ENCODE measurements at places on chromosomes 3 and 15.
A peak's percentile ranks its signal among the peaks of the same experiment; 100 is the strongest.

- no peak for DNase-seq
These were observed 75.3 kb downstream of the ZNF609 start for GRCh38 chr15:64535460-64536243.

DNA sequence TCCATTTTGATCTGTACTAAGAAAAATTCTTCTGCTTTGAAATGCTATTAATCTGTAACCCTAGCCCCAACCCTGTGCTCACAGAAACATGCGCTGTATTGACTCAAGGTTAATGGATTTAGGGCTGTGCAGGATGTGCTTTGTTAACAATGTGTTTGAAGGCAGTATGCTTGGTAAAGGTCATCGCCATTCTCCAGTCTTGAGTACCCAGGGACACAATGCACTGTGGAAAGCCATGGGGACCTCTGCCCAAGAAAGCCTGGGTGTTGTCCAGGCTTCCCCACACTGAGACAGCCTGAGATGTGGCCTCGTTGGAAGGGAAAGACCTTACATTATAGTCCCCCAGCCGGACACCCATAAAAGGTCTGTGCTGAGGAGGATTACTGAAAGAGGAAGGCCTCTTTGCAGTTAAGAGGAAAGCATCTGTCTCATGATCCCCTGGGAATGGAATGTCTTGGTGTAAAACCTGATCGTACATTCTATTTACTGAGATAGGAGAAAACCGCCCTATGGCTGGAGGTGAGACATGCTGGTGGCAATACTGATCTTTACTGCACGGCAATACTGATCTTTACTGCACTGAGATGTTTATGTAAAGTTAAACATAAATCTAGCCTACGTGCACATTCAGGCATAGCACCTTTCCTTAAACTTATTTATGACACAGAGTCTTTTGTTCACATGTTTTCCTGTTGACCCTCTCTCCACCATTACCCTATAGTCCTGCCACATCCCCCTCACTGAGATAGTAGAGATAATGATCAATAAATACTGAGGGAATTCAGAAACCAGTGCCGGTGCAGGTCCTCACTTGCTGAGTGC, 6.3 kb downstream of the PIGZ start:
- DNase-seq, result no peak

DNA sequence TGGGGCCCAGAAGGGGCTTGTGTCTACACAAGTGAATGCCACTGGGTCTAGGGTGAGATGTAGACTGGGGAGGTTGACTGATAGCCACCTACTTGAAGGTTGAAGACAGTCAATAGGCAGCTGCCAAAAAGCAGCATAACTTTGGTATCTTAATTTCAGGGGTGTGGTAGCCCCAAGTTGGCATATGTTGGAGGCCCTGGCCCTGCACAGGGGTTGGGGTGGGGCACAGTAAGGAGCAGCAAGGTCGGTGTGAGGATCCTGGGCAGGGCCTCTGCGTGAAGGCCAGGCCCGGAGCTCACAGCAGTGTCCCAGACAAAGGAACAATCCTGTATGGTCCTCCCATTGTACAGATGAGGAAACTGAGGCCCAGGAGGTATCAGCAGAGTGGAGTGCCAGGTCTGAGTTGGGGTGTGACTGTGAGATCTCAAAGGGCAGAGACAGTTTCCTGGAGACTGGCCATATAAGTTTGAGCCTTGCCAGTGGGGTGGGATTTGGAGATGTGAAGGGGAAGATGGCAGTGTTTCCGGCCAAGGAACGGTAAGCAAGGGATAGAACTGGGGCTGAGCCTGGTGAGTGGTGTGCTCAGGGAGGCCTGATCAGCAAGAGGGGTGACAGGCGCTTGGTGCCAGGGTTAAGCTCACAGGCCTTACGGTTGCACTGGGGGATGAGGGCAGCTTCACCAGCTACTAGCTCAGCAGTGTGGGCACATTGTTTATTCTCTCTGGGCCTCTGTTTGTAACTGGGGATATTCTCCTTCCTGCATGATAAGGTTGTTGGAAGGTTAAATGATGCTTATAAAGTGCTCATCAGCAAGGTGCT, 1.7 kb downstream of the KLHL40 start:
- DNase-seq, result no peak

DNA sequence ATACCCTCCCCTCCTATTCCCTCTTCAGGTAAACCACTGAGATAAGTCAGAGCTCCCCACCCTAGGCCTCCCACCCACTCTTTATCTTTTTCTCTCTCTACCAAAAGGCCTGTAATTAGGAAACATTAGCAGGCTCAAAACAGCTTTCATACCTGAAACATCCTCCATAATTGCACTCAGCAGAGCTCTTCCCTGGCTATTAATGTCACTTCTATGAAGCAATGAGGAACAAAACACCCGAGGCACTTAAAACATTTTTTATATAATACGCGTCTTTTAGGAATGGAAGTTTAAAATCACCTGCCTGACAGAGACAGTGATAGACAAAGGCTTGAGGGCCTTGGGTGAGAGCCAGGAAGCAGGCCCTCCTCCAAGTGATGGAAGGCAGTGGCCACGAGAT, 138.9 kb downstream of the EPHB1 start:
- DNase-seq, result no peak

DNA sequence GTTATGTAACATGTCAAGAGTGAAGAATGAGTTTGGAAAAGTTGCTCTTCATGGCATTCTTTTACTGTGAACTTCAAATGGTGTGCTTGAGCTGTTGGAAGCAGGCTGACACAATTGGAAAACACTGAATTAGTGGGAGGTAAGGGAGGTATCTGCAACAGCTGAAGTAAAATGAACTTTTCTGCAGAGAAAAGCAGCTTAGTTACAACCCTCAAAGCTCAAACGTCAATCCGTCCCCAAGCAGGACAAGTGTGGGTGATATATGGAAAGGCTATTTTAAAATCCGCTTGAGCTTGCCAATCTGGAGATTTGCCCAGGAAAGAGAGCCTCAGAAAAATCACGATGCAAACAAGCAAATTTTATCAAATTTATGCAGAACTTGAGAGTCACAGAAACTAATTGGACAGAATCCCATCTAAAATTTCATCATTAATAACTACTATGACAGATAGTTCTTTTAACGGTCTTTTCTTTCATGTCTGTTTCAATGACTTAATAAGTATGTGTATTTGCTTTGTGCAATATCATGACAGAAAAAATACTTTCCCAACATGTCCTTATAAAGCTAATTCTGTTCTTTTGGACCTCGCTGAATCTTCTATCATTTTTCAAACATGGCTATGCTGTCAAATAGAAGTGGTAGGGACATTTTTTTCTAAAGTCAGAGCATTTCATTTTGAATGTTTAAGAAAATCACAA, 266.6 kb upstream of the SLITRK3 start:
- DNase-seq, result no peak

- DNase-seq, result no peak
These were observed 14.8 kb downstream of the PXYLP1 start for GRCh38 chr3:141246224-141246957.

DNA sequence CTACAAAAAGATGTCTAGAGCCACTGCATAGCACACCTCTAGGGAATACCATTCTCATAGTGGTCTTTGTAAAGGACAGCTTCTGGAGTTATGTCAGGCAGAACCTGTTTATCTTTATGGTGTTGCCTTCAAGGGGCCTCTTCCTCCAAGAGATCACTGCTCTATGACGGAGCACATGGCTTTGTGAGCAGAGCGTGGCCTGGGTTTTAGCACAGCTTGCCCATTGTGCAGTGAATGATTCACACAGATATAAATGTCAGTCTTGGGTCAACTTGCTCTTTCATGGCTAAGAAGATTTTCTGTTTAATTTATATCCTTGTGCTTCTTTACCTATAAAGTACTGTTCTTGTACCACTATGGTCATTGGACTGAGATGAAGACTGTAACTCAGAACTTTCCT, 41.5 kb upstream of the RBMS3 start:
- DNase-seq, result no peak

DNA sequence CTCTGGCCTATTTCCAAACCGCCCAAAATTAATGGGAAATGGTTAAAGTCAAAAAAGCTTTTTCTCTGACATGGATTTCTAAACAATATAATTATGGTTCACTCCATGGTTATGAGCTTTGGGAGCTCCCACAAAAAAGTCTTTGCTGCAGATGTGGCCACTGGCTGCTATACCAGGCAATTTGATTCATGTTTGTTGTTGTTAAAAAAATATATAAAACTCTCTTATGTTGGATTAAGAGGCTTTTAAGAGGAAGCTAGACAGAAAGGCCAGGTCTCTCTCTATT, 258.6 kb downstream of the TIGIT start:
- DNase-seq, result no peak

DNA sequence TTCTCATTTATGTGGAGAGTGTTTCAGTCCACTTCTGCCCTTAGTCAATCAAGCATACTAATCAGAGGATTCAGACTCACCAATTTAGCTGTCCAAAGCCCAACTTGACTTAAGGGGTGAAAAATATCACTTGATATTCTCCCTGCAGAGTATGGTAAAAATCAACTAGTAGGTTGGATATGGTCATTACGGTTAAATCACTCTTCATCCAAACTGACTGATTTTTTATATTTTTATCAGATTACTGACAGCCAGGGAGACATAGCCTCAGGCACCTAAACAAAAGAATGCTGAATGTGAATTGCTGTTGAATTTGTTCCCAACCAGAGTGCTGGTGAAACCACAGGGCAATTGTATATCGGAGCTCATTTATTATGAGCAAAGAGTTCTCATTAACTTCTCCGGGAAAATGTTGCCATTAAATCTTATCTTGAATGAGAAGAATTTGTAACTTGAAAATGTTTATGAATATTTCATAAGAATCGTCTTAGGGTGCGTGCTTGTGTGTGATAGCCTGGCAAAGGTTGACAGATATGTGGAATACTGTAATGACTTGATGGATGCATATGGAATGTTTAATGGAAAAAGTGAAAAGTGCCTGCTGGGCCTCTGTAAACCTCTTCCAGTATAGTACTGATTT, 411.2 kb downstream of the NAALADL2 start:
- no peak for DNase-seq

DNA sequence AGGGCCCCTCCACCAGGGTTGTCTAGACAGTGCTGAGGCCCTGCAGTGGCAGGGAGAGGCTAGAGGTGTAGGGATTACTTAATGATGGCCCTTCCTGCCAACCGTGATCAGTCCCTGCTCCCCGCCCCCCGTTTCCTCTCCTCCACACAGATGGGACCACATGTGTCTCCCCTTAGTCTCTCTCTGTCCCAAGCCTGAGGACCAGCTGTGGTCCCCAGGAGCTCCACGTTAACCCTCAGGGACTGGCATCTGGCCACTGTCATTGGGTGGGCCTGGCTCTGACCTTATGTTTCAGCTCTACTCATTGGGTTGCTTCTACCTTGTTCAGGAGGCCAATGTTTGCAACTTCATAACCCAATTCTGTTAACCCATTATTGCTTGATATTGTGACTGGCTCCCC, 6.0 kb upstream of the ALPK3 start:
- no peak for DNase-seq

- DNase-seq, result peak; percentile 43
These were observed 883 bp downstream of the MAGEF1 start for GRCh38 chr3:184710870-184711492.

GRCh38 chr3:8573342-8573926, 71.2 kb downstream of the SSUH2 start:
- DNase-seq, result no peak

GRCh38 chr3:123076496-123077418, 9.9 kb downstream of the PDIA5 start:
- DNase-seq, result no peak

DNA sequence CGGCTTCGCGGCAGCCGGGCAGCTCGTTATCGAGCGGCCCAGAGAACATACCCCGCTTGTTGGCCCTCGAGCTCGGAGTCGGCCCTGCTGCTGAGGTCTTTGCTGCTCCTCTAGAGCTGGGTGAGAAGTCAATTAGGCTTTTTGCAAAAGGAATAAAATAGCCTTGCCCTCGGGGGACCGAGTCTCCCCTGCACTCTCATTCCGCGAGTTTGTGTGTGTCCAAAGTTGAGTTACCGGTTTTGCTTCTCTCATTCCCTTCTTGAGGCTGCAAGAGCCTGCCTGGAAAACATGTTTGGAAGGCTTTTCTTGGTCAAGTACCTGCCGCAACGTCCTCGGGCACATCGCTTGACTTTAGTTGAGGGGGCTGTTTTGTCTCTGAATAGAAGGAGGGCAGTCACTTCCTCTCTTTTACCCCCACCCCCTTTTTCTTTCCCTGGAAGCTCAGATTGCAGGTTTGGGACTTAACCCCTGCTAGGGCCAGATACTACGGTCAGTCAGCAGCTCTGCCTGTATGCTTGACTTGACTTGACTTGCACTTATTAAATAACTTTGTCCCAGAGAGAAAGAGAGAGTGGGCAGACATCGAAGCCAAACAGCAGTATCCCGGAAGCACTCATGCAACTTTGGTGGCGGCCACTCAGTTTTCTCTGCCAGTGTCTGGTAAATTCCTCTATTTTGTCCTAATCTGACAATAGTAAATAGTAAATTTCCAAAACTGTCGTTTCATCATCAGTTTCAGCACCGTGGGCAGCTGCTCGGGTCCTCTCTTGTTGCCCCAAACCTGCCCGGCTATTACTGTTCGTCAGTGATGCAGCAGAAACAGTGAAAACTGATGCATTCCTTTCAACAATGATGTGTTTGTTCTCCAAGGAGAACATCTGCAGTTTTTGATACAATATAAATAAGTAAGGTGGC, 609 bp downstream of the RNF13 start:
- DNase-seq, result no peak

- no peak for DNase-seq
These were observed 812 bp downstream of the TEX55 start for GRCh38 chr3:119146578-119147375.

GRCh38 chr3:150545419-150546225, 674 bp downstream of the SERP1 start:
- DNase-seq, result peak; percentile 2

DNA sequence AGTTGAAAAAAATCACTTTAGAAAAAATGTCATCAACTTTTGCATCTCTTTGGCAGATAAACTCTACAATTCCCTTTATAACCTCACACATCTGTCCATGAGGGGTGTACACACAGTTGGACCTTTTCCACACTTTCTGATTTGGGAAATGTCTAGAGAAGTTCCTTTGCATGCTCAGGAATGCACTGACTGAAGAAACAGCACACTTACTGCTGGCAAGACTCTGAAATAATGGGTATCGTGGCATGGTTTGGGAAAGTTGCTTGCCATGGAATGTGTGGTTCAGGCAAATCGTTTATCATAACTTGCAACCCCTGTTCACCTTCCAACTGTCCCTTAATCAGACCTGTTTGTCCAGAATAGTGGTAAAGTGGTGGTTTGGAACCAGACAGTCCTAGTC, 135.3 kb upstream of the TGFBR2 start:
- no peak for DNase-seq

DNA sequence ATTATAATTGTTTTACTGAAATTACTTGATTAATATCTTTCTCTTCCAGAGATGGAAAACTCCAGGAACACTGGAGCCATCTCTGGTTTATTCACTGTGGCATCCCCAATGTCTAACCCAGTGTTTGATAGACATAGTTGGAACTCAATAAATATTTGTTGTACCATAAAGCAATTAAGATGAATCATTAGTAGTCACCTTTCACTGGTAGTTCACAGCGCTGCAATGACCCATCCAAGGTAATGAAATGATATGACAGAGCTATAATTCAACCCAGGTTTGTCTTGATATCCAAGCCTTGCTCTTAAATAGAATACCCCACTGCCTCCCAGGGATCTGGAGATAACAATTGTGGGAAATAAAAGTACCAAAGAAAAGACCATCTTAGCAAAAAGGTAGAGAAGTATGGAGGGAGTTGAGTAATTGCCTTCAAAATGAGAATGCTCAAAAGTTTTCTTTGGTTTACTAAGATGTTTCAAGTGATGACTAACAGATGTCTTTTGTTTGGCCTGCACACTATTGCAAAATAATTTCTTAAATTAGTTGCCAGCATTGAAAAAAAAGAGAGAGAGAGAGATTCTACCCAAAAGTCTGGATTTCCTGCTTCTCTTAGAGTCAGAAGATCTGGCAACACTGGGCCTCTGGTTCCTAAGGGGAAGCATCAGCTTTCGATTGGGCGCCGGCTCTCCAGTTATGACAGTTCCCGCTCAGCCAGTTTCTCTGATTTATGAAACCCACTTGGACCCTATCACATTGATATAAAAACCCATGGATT, 348.5 kb downstream of the ERC2 start:
- no peak for DNase-seq
